Caudate nucleus (tissue), 63 donors: ENCODE measurements at places on chromosomes 4 and X.

DNA sequence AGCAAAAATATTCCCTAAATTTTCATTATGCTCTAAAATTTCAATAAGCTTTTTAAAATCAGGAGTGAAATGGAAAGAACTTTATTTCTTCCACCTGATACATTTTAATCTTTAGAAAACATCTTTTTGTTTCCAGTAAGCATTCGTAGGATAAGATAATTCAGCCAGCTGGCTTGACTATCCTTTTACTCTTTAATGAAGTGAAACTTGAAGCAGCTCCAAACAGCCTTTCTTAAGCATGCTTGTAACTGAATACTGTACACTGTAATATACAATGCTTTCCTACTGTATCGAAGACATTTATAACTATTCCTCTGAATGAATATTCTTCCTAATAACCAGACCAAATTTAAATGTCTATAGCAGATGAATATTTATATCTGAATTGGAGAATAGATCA lies 98.8 kb downstream of the KLHL4 start:
- DNase-seq, result no peak

GRCh38 chr4:67198727-67199126 lies 346.6 kb downstream of the CENPC start:
- DNase-seq, result no peak

DNA sequence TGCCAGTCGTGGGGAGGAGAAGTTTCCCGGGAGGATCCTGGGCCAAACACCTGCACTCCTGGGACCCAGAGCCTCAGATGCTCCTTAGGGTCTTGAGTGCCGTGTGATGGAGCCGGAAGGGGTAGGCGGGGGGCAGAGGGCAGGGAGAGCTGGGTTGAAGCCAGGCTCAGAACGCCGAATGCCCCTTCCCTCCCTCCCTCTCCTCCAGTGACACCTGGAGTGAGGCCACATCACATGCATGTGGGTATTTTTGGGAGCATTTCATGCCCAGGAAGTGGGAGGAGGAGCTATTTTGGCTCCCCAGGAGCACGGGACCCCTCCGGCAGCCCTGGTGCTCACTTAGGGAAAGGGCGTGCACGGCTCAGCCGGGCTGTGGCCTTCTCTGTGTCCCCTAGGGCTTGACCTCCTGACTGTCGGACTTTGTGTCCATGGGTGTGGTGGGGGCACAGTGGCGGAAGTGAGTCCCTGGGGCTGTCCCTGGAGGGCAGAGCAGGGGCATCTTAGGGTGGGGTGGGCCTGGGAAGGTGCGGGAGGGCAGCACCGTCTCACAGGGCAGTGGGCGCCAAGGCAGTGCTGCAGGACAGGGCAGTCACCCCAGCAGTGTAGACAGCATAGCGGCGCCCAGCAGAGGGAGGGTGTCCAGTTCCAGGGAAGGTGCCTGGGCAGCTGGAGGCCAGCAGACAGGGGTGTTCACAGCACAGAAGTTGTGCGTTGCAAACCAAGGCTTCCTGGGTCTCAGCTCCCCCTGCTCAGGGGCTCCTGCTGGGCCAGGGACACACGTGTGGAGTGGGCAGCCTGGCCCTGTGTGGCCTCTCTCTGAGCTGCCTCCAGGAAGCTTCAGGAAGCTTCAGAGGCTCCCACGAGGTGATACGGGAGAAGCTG lies 4.9 kb upstream of the CPLX1 start:
- DNase-seq, result no peak

DNA sequence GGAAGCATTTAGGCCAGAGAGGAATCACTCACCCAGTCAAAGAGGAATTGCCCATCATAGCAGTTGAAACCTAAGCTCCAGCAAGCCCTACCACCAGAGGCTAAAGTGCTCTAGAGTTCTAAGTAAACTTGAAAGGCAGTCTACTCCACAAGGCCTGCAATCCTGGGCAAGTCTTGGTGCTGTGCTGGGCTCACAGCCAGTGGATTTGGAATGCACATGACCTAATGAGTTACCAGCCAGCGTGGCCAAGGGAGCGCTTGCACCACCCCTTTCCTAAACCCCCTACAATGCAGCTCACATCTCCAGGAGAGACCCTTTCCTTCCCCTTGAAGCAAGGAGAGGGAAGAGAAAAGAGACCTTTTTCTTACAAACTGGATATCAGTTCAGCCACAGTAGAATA lies 445.7 kb downstream of the GASK1B start:
- DNase-seq, result no peak

- DNase-seq, result no peak
Measured at GRCh38 chr4:26093551-26093950, 179.5 kb downstream of the SMIM20 start.

- DNase-seq, result no peak
Measured at GRCh38 chr4:76790377-76790776, 107.6 kb downstream of the SOWAHB start.

- no peak for DNase-seq
Measured at GRCh38 chrX:32687379-32687778, 524.0 kb downstream of the DMD start.

DNA sequence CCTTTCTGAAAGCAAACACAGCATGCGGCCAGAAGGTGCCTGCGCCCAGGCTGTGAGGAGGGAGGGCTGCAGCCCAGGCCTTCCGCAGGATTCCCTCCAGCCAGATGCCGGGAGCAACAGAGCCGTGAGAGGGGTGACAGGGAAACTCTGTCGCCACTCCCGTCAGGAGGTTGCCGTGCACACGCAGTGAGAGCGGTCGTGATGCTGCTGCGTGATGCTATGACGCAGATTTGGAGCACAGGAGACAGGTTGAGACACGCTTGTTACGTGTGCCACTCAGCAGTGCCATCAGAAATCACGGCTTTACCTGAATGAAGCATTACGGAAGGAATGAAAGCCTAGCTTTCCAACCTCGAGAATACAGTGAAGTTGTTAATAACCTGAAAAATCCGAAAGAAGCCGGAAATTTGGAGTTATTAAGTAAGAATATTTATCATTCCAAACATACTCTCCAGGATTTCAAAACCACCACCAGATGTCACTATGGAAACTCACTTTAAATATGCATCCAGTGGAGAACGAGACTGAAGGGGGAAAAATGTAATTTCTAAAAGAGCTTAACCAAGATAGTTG lies 54.4 kb downstream of the FAT1 start:
- peak; percentile 65 for DNase-seq

- DNase-seq, result no peak
Measured at GRCh38 chrX:41733939-41734338, 10.0 kb downstream of the GPR82 start.

GRCh38 chr4:123417813-123418212 lies 21.2 kb downstream of the SPRY1 start:
- DNase-seq, result no peak

GRCh38 chr4:17027495-17027894 lies 129.1 kb upstream of the LDB2 start:
- no peak for DNase-seq

- DNase-seq, result no peak
Measured at GRCh38 chrX:15336023-15336413, 695 bp upstream of the PIGA start.

DNA sequence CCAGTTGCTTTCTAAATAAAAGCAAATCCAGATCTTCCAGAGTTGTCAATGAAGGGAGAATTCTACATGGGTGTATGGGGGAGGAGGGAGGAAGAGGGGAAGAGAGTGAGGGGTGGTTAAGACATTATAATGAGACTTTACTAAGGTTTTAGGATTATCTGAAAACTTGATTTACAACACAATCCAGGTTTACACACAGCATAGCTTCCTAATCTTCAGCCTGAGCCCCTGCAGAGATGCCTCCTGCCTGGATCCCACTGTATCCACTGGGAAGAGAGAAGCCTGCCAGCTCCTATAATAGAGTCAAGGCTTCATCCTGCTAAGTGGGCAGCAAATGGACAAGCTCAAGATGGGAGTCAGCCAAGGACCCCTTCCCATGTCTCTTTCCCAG lies 85.6 kb upstream of the KIT start:
- no peak for DNase-seq

DNA sequence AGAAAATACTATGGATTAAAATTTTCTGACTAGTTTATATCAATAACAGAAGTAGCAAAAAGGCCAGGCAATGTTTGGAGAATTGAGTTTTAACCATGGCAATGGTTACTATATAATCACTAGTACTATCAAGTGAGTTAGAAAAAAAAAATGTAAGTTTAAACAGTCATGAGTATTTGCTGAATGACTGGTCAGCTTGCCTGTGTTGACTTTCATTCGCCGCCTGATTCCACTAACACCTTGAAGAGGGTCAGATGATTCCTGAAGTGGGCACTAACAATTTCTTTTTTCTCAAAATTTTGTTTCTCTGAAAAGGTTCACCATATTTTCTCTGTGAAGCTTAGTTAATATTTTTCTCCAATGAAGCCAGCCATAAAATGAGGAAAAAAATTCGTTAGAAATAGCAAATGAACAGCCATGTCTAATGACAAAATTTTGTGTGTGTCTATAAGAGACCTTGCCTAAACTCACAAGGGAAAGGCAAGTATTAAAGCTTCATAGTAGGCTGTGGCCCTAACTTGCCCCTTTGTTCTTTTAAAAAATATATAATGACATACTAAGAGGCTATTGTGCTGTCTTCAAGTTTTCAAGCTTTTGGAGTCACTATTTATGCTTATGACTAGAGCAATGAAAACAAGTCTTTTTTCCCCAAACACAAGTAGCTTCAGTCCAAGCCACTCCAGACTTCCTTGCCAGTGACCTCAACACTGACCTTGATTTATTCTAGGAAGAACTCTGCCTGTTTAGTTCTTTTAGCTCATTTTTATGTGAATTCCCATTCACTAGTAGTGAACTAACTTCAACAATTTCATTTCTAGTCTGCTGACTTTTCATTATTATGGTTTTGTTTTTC lies 18.4 kb upstream of the FHDC1 start:
- no peak for DNase-seq

- DNase-seq, result no peak
Measured at GRCh38 chr4:10731690-10732089, 47.1 kb upstream of the CLNK start.

DNA sequence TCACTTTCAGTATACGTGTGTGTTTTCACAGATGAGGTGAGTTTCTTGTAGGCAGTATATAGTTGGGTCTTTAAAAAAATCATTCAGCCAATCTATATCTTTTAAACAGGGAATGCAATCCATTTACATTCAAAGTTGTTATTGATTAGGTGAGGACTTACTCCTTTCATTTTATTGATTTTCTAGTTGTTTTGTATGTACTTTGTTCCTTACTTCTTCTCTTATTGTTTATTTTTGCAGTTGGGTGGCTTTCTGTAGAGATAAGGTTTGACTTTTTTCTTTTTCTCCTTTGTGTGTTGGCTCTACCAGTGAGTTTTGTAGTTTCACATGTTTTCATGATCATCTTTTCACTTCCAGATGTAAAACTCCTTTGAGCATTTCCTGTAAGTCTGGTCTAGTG lies 83.1 kb downstream of the MAGED1 start:
- no peak for DNase-seq

DNA sequence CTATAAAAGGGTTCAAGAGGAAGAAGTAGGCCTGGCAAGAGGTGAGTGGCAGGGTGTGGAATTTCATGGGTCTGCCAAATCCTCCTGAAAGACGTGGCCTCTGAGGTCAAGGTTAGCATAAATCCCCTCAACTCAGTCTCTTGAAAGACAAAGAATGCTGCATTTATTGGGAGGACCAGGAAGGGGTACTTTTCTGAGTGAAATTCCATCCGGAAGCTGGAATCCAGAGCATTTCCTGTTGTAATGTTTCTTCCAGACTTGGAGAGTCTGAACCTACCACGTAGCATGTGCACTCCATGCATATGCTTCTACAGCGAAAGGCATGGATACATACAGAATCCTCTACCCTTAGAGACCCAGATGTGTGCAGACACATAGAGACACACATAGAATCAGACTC lies 13.4 kb upstream of the FGD1 start:
- no peak for DNase-seq

- DNase-seq, result no peak
Measured at GRCh38 chr4:77921701-77922100, 59.1 kb downstream of the MRPL1 start.

DNA sequence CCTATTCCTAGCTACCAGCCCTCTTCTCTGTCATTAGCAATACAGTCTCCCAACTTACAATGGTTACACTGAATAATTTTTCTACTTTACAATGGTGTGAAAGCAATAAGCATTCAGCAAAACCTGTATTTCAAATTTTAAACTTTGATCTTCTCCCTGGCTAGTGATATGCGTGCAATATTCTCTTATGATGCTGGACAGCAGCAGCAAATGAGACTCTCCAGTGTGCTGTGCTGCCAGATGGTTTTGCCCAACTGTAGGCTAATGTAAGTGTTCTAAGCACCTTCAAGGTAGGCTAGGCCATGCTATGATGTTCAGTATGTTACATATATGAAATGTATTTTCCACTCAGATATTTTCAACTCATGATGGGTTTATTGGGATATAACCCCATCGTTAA lies 5.9 kb upstream of the GAR1 start:
- no peak for DNase-seq

GRCh38 chr4:168664242-168664891 lies 167.5 kb downstream of the PALLD start:
- DNase-seq, result no peak

DNA sequence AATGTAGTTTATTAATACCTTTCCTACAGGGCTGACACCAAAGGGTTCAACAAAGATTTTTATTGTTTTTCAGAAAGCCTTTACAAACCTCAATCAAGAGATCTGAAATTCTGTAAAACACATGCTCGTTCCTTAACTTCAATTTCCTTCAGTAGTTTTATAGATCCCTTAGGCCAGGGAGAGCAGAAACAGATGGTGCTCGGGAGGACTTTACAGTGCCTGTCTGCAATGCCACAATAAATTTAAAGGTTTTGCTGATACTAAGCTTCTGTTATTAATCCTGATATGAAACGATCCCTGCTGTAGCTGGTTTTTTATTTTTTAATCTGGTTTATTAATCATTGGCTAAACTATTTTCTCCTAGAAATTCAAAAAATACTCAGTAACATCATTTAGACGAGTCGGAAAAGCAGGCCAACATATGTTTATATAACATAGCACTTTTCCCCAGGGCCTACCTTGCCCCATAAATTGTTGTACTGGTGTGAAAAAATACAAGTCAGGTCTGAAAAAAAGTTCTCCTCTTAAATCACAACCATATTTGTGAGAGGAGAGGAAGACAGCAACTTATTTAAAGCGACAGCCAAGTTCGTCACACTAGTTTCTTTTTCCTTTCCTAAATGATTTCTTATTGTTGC lies 39.8 kb downstream of the SHISA3 start:
- DNase-seq, result no peak

GRCh38 chr4:158164768-158165213 lies 8.0 kb downstream of the GASK1B start:
- DNase-seq, result no peak

GRCh38 chrX:150253959-150254620 lies 109.0 kb upstream of the MAMLD1 start:
- no peak for DNase-seq

DNA sequence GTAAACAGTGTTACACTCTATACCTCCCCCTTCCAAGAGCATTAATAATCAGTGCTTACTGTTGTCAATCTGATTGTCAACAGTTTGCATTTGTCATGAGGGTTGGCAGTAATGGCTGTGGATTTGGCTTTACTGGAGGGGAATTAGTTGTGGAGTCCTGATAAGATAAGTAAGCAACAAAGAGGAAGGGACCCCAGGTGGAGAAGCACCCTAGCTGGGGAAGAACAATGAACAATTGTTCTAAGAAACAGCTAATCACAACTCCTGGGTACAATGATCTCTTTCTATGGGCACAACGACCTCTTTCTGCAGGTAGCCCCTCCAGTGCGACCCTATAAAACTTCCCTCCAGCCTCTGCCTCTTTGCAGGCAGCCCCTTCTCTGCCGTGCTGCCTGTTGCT lies 53.2 kb upstream of the CDKN2AIP start:
- no peak for DNase-seq
